Osteocyte (in vitro differentiated cells): ENCODE measurements at places on chromosomes 5 and 9.

GRCh38 chr9:70539001-70539400 lies 124.5 kb upstream of the KLF9 start:
- no peak for DNase-seq

GRCh38 chr9:93562157-93562556 lies 14.2 kb upstream of the PHF2 start:
- no peak for DNase-seq

GRCh38 chr5:132684922-132685720 lies 11.3 kb downstream of the IL4 start:
- DNase-seq: no peak

DNA sequence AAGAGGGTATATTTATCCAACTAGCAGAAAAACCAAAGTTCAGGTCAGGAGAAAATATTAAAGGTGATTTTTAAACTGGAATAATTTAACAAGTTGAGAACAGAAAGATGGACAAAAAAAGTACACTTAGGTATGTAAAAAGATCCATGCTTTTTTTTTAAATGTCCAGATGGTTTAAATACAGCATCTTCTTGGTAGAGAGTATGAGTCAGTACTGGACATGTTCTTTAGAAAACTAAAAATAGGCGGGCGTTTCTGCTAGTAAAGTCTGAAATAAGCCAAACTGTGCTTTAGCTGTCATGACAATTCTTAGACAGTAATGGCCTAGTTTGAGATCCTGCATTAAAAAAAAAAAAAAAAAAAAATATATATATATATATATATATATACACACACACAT lies 255.9 kb upstream of the ST8SIA4 start:
- DNase-seq: no peak

DNA sequence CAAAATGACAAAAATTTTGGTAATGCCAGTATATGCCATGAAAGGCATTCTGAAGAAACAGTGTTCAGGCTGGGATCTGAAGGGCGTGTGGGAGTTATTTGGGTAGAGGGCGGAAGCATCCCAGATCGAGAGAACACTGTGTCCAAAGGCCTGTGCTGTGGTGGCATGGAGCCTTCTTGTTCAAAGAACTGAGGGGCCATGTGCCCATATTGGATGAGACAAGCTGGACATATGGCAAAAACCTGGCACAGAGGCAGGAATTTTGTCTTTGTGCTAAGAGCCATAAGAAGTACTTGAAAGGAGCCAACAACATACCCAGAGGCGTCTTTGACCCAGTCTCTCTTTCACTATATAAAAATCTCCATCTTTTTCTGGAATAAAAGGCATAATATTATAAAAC lies 128.0 kb downstream of the SYK start:
- DNase-seq: no peak

DNA sequence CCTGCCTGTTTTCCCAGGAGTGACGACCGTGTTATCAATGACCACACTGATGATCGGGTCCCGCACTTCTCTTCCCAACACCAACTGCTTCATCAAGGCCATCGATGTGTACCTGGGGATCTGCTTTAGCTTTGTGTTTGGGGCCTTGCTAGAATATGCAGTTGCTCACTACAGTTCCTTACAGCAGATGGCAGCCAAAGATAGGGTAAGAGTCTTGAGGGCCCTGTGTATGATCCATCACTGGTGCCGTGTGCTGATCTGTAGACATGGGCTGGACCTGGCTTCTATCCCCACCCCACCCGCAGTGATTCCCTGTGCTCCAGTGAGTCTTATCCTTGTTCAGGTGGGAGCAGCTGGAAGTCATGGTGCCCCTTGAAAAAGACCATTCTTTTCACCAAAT lies 26.0 kb downstream of the GABRP start:
- no peak for DNase-seq

DNA sequence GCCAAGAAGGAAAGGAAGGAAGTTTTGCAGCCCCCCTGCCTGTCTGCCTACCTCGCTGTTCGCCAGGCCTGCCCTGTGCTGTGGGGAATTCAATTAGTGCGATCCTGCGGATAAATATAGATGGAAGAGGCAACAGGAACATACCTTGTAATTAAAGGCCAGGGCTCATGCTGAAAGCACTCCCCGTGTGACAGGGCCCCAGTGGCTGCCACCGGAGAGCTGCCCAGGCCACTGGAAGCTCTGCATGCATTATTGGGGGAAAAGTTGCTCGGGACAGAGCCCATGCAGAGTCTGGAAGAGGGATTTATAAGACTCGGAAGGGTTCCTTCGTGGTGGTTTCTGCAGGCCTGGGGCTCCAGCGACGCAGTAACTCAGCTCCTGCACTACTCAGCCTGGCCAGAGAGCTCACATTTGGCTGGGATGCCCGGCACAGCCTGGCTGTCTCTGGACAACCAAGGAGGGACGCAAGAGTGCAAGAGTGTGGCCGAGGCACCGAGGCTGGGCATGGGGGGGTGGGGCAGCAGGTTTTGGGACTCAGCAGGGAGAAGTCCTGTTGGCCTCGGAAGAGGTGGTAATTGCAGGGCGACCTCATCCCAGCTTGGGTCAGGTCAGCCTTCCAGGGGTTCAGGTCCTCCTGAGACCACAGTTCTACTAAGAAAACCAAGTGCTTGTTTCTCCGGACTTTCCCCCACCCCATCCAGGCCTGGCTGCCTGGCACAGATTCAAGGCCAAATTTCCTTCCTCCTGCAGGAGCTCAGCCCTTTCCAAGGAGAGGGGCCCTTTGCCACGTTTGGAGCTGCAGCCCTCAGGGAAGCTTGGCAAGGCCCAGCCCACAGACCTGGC lies 68.1 kb upstream of the GGTA1 start:
- no peak for DNase-seq

- DNase-seq: no peak
Observed at GRCh38 chr9:123541411-123541810, 185.4 kb downstream of the CRB2 start.

DNA sequence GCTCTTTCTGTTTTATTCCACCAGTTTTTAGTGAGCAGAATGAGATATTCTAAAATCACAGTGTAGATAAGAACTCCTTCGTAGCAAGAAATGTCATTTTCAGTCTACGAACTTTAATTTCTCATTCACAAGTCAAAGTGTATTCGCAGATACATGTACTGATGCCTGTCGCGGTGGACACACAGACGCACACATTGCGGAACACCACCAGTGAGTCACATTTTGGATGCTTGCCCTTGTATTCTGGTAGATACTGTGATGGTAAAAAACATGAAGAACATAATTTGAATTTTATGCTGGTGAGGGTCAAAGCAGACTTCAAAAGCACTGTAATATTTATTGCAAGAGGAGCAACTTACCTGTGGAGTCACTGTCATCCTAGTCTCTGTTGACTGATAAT lies 4.7 kb upstream of the C9orf57 start:
- no peak for DNase-seq

GRCh38 chr5:30413540-30413939 lies 779.9 kb upstream of the CDH6 start:
- DNase-seq: no peak

DNA sequence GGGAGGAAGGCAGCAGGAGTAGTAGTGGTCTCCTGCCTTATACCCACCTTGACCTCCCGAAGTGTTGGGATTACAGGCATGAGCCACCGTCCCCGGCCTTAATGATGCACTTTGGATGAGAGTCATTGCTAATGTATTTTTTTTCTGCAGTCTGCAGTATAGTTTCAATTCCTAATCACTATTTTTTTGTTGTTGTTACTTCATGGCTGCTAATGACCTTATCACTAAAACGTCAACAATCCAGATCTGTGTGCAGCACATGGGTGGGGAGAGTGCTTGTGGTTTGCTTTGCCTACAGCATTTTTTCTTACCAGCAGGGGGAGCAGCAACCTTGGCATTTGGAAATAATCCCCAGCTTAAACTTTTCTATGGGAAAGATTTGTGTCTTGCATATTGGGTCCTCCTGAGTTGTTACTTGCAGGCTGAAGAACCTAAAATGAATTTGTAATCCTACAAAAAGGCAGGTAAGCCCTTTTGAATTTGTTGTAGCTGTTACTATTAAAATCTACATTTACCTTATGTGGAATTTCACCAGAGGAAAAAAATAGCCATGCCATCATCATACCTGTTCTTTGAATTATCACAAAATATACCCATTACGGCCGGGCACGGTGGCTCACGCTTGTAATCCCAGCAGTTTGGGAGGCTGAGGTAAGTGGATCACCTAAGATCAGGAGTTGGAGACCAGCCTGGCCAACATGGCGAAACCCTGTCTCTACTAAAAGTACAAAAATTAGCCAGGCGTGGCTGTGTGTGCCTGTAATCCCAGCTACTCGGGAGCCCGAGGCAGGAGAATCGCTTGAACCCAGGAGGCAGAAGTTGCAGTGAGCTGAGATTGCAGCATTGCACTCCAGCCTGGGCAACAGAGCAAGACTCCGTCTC lies 6.3 kb upstream of the MED7 start:
- peak; percentile 84 for DNase-seq

- no peak for DNase-seq
Observed at GRCh38 chr9:137077010-137077747, at the start of gene UAP1L1. TSS of gene UAP1L1 (plus strand) at chr9:137077517. CDS start at chr9:137077533, 16 bp downstream.

DNA sequence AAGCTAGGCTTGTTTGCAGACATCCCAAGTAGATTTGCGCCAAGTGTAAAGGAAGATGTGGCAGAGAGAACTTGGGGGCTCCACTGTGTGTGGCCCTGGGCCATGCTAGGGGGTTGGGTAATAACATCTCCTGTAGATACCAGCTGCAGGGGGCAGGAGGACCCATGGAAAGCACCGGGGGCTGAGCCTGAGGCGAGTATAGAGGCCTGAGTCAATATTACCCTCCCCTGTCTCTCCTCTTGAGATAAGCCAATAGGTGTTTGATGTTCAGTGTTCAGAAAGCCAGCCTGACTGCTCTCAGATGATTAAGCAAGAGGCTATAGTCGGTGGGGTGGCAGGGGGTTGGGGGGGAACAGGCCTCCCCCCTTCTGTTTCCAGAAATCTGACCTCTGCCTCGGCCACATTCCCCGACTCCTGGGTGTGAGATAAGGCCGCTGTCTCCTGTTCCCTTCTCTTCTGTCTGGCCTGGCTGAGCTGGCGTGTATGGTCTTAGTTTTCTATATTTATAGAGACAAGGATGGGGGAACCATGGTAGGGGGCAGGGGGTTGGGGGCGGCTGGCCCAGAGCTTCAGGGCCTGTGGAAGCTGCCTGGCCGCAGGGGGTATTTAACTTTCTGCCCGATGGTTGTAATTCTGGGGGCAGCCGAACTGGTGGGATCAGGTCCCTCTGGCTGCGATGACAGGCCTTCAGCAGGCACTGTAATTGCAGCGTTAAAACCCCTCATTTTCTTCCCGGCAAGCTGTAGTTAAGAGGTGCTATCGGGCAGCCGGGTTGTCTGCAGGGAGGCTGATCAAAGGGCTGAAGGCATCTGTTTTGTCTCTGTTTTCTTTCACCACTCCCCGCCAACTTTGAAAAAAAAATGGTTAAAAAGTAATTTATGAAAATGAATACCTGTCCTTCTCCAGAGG lies 292.0 kb downstream of the NSG2 start:
- DNase-seq: no peak

GRCh38 chr9:136107953-136108647 lies 10.6 kb downstream of the TMEM250 start:
- no peak for DNase-seq

DNA sequence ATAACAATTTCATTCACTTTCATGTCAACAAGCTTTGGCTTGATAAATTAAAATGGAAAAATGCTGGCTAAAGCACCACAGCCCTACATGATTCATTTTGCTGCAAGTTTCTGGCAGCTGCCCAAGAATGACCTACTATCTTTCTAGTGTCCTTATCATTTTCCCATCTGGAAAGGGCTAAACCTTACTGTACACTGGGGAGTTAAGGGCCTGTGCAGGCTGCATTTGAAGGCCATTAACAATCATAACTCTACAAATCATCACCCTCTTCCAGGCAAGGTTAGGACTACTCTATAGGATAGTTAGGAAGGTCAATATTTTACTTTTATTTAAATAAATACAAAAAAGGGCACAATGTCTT lies 579.7 kb upstream of the ZNF608 start:
- DNase-seq: no peak

GRCh38 chr9:16484180-16484579 lies 386.3 kb downstream of the BNC2 start:
- no peak for DNase-seq

- DNase-seq: no peak
Observed at GRCh38 chr9:92245005-92245797, 48.3 kb downstream of the IARS1 start.

GRCh38 chr5:111472579-111472978 lies 39.8 kb downstream of the STARD4 start:
- DNase-seq: no peak

DNA sequence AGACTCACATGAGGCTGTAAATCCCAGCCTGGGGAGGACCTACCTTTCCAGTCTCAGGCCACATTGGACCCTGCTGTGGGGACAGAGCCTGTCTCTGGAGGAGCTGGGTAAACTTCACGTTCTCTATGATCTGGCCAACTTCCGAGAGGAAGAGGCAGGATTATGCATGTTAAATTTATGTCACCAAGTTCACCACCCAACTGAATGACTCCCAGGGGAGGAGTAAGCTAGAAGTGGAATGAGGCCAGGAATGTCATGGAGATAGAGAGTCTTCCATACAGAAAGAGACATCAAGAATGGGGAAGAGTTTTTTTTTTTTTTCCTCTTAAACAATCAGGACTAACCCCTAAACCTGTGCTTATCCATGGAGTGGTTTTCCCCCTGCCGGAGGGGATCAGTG lies 90.3 kb upstream of the PALM2AKAP2 start:
- DNase-seq: no peak
